ENCODE measurements at places on chromosomes 6 and 20. TPM values are rescaled to one million over a fixed set of nuclear protein-coding genes. Genes with fewer than 3 reads are reported as not detected.

- ATAC-seq, result no peak
Measured at GRCh38 chr6:137341681-137342195, 122.6 kb upstream of the IFNGR1 start.

- no peak for ATAC-seq
Measured at GRCh38 chr6:170575250-170575649, 9.2 kb downstream of the PDCD2 start.

- no peak for ATAC-seq
Measured at GRCh38 chr6:131980791-131981623, 29.8 kb upstream of the CCN2 start.

GRCh38 chr20:23021951-23022350, 13.2 kb upstream of the SSTR4 start:
- ATAC-seq, result no peak

DNA sequence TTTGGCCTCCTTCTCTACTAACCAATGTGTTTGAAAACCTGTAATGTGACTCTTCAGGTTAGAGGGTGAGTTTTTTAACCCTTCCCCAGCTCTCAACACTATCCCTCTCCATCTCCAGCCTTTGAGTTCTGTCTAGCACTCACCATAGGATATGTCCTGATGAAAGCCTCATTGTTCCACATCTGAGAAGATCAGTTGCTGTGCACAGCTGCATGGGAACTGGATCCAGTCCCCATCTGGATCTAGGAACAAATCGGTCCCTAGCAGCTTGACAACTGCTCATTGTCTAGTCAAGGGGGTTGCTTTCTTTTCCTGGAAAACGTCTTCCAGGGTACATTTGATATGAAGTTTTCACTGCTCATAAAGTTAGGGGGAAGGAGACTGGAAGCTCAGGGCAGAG, 45.4 kb upstream of the AGPAT4 start:
- no peak for ATAC-seq

GRCh38 chr6:16238963-16239797, 793 bp downstream of the GMPR start:
- peak; percentile 14 for ATAC-seq

DNA sequence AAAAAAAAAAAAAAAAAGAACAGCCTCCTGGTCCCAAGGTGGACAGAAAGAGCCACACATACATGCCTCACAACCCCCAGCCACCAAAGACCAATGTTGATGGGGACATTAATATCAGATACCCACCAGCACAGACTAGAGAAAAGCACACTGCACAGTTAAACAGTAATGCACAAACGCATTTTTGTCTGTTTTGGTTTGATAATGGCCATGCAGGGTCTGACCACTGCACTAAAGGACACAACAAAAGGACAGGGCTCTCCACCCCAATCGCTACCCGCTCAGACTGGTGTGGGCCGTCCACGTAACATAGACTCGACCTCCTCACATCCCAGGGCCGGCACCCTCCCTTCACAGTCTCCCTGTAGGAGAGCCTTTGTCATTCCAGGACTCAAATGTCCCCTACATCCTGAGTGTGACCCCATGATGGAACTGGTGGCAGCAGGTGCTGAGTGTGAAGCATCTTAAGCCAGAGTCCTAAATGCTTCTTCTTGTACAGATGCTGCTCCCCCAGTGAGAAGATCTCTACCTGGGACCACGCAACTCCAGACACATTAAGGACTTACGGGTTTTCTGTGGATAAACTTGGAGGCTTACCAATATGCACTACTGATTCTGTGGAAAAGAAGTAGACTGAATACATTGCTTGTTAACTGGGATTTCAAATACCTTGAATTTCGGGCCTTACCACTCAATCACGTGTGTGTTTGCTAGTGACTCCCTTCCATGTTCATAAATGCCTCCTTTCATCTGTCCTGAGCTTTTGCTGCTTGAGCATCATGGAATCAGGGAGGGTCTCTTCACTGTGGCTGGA, 28.0 kb downstream of the RRBP1 start:
- ATAC-seq, result no peak

DNA sequence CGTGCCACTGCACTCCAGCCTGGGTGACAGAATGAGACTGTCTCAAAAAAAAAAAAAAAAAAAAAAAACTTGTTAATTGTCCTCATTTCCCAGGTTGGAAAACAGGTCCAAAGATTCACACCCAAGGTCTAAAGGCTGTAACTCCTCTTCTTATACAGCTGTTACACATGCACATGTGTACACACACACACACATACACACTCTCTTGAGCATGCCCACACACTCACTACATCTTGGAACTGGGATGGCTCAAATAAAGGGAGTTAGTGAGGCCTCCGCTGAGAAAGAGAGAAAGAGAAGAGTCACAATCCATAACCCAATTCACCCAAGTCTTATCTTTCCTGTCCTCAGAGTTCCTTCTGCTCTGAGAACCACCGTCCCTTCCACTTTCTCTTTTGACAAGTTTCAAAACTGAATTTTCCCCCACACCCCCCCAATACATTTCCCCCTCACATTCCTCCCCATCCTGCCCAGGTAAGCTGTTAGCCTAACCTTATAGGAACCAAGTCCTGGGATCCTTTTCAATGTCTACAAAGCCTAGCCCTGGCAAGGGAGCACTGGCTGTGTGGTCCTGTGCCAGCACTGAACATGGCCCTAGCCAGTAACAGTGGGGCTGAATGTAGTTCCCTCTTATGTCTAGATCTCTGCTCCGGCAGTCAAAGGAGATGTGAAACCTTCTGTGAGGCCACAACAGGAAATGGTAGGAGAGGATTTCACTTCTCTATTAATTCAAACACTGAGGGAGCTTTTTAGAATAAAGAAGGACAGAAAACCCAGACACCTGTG, 3.2 kb upstream of the HLA-DMB start:
- no peak for ATAC-seq

DNA sequence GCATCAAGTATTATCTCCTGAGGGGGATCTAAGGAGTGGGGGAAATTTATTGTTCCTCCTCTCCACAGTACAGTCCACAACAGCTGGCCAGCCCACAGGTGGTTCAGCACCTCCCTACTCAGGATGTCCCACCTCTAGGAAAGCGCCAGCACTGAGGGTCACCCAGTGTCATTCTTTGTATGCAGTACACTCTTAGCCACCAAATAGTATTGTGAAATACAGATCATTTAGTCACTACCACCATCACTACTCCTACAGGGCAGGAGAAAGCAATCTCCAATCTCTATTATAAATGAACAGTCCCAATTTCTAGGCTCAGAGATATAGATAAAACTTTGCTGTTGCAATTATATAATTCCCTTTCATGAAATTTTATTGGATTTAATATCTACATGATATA, 6.3 kb upstream of the ZNF76 start:
- ATAC-seq, result no peak

- no peak for ATAC-seq
Measured at GRCh38 chr6:45952168-45952529, 63.5 kb downstream of the CLIC5 start.

GRCh38 chr6:160455081-160455480, 106.9 kb downstream of the SLC22A3 start:
- ATAC-seq, result no peak

GRCh38 chr20:38191654-38192053, 26.6 kb upstream of the TGM2 start:
- no peak for ATAC-seq

Gene ZMYND8
- total RNA-seq, result 86.6 TPM

Gene SLA2
- 0.46 TPM for total RNA-seq
